Posterior vena cava (tissue), 2 donors: ENCODE measurements at places on chromosomes 4 and X.

DNA sequence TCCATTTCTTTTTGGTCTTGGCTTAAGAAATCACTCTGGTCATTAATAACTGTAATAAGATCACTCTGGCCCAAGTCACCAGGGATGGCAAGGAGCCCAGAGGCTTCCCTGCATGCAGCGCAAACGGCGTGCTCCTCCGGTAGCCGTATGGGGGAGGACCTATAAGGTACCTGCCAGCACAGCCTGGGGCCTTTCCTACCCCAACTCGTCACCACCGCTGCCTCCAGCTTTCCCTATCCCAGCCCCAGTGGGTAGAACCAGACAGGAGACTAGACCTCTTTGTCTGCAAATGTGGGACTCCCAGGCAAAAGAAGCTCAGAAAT is 25.9 kb downstream of the HAND2 start:
- no peak for DNase-seq

GRCh38 chr4:107645604-107646003 is 74.4 kb downstream of the PAPSS1 start:
- no peak for DNase-seq

DNA sequence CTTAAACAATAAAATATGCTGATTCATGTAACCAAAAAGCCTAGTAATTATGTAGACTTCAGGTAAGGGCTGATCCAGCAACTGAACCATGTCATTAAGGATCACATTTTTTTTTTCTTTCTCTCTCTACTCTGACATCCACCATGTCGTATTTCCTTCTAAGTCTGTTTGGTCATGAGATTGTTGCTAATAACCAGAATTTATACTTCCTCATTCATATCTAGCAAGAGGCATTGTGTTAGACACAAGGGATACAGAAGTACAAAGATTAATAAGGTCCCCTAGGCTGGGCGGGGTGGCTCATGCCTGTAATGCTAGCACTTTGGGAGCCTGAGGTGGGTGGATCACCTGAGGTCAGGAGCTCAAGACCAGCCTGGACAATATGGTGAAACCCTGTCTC is 24.1 kb downstream of the PHEX start:
- DNase-seq, result no peak

GRCh38 chr4:185712350-185713024 is 99.5 kb downstream of the SORBS2 start:
- DNase-seq, result no peak

DNA sequence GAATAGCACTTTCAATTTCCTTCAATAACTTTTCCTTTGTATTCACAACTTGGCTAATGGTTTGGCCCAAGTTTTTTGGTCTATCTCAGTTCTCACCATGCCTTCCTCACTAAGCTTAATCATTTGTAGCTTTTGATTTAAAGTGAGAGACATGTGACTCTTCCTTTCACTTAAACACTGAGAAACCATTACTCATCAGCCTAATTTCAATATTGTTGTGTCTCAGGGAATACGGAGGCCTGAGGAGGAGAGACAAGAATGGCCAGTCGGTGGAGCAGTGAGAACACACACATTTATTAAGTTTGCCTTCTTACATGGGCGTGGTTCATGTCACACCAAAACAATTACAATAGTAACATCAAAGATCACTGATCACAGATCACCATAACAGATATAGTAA is 56.7 kb downstream of the TSPAN5 start:
- DNase-seq, result no peak

DNA sequence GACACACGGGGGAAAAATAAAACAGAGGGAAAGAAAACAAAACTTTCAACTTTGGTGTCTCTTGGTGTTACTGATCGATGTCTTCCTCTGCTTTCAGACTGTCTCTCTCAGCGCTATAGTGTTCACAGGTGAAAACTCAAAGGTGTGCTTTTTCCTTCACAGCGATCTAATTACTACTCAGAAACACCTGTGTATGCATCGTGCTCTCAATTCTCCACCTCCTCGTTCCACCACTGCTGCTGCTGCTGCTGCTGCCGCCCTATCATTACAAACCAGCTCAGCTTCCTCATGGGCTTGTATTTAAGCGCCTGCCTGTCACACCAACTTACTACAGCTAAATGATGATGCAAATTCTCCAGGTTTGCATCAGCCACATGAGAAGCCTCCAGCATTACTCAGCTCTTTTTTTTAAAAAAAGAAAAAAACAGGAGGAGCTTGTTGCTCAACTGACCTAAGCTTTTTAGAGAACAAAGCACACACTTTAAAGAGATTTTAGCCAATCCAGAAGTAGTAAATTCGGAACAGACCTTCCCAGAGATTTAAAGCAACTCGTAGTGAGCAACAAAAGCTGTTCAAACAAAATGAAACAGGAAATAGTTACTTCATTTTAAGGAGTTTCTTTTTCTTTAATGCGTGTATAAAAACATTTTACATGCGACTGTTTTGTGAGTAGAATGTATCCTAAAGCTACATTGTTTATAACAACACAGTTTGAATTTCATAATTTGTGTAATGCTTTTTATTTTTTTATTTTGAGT is at the start of gene SLC7A11:
TSS of gene SLC7A11 (minus strand) at position 274 of the 758 bp plus-strand sequence. CDS start 280 bp downstream, outside the sequence.
- DNase-seq, result no peak

DNA sequence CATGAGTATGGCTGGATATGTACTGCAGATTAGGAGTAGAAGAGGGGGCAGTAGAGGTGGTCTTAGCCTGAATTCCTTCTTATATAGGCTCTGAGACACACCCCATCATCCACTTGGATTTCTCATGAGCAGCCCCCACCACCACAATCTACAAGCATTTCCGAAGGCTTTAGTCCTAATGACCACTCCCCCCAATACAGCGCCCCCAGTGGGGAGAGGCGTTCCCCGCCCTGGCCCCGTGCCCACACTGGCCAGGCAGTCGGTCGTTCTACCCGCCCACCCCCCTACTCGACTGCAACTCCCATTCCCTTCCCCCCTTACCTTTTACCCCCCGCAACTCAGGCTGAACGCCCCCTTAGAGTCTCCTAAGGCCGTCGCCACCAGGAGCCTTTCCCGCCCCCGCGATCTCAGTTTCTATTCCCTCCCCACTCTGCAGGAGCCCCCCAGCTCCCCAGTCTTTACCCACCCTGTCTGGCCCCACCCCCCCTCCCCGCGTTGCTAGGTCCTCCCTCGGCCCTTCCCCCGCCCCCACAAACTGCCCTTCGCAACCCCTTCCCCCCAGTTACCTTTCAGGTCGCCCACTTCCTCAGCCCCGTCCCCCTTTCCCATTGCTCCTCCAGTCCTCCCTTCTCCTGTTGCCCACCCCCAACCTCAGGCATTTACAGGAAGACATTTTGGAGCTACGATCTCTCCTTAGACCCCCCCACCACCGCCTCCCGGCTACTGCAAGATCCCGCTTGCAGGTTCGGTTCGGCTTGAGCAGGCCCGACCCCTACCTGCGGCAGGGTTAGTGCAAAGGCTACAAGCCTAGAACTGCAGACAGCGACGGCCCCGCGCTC is 468 bp downstream of the ZMYM3 start:
- no peak for DNase-seq
